Stimulated activated CD8-positive, alpha-beta memory T cell treated with anti-CD3 and anti-CD28 coated beads, Interleukin-2, amount 100 ng/mL, for 1 hour (primary cell): ENCODE measurements at places on chromosomes 2 and 18.

DNA sequence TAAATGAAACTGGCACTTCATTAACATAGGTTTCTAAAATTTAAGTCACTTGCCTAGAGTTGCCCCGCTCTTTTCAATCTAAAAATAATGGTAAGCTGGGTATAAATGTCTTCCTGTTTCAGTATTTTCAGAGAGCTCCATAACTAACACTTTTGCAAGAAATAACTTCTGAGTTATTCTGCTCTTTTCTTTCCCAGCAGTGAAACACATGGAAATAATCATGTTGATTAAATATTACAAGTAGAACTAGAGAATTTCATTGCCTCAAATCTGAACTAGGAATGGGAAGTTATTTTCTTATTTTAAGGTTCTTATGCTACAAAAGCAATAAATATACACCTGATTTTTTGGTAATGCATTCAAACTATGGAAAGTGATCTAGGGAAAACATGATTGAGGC, 257.4 kb downstream of the IKZF2 start:
- no peak for DNase-seq

DNA sequence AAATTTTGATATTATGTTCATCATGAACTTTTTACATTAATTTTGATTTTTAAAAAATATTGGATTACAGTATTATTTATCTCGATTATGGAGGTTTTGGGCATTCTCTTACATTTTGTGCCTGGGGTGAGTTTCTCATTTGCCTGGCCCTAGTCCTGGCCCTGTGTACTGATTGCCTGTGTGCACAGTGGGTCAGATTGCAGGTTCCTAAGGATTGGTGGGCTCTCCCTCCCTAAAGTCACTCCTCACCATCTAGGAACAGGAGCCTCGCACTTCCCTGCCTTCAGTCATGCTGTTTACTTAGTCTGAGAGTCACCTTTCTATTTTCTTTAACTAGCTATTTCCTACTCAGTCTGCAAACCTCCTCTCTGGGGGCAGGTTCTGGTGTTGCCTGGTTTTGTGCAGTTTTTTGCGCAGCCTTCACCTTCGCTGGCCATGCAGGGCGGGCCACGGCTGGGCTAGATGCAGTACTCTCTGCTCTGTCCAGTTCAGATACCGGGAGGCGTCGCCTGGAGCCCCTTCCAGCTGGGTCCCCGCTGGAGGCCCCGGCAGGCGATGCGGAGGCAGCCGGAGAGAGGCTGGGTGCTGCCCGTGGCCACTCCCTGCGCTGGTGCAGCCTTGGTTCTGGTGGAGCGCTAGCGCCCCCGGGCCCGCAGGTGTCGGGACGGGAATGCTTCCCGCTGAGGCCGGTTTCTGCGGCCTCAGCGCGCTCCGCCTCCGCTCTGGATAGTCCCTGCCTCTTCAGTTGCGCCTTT, 23.3 kb upstream of the MC5R start:
- no peak for DNase-seq

DNA sequence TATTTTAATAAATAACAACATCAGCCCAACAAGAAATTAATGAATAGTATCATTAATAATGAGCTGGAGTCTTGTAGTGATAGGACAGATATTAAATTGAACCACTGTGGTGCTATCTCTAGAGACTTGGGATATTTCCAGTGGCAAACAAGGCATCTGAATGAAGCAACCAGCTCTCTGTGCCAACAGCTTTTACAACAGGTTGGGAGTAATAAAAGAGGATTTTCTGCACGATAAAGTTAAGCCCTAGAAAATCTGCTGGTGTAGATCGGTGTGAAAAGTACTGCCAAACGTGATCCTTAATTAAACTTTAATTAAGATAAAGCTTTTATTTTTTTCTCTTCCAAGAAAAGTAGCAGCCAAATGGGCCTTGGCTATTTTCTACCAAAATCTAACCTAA, 385.5 kb downstream of the NR4A2 start:
- DNase-seq, result no peak

GRCh38 chr2:26892922-26893524, 45.1 kb downstream of the DPYSL5 start:
- DNase-seq, result no peak

DNA sequence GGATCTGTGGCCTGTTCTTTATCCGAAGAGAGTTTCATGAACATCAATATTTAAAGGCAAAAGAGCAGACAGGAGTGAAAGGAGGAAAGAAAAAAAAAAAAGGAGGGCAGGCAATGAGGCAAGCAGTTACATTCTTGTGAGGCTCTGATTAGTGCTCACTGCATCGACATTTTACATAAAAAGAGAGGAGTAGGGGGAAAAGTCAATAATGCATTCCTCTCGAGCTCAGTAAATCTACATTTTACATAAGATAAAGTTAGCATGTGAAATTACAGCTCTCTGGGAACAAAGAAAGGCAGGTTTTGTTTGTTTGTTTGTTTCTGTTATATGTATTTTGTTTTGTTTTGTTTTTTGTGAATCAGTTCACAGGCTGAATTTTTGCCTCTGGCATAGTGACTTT, 187.1 kb upstream of the ARL4C start:
- DNase-seq, result no peak

DNA sequence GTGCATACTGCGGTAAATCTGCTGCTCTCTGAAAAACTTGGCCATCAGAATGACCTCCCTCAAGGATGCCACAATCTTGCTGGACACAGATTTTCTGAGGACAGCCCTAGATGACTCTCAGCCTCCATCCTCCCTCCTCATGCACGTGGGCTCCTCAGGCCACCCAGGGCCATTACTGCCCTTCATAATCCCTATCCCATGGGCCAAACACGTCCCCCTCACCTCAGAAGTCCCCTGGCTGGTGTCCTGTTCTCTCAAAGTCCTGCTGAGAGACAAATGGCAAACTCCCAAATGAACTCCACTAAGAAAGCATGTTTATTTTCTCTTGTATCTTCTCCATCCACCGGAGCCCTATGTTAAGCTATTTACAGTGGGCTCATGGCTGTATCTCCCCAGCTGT, 125.7 kb downstream of the MRO start:
- DNase-seq, result no peak

DNA sequence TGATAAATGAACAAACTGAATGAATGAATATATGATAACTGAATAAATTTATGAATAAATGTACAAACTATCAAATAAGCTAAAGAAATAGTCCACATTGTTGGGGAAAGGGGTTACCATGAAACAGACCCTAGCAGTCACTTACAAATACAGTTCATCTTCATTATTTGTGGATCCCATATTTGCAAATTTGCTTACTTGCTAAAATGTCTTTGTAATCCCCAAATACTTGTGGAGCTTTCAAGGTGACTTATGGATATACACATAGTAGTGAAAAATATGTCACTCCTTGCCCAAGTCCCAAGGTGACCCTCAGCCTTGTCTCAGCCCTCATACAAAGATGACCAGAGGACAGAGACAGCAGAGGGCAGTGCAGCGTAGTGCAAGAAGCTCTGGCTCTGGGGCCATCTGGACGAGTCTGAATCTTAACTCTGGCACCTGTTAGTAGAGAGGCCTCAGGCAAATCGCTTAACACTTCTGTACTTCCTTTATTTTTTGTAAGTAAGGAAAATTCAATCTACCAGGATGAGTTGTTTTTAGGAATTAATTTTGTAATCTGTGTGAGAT, 3.1 kb downstream of the PAIP2B start:
- DNase-seq, result no peak

DNA sequence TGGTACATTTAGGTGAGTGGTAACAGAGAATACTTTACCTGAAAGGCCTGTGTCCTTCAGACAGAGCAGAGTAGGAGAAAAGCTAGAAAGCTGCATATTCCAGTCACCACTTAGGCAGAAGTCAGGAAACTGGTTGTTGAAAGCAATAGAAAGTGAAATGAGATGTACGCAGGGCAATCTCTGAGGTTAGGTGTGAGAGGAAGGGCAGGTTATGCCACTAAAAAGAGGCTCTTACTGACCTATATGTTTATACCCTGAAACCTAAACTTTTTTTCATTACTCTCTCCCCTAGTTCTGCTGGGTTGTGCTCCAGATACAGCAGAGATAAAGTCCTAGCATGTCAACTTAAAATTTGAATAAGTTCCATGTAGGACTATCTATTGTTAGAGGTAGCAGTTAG, 93.5 kb downstream of the COX7A2L start:
- no peak for DNase-seq

DNA sequence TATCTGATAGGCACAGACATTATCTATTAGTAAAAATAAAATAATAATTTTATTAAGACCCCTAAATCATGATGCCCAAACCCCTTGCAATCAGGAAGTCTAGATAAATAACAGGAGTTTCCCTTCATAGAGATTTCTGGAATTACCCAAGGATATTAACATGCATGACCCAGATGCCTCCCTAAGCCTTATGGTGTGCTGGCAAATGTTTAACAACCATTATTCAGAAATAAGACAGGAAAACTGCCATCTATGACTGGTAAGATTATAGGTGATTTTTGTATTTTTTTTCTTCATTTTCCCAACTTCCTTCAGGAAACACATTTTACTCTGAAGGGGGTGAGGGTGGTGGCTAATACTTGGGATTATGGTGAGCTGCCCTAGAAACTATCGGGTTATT, 2.7 kb upstream of the PPP1CB start:
- DNase-seq, result no peak

- DNase-seq, result no peak
These were observed 125.8 kb upstream of the MYO3B start for GRCh38 chr2:170052151-170052550.

- no peak for DNase-seq
These were observed 486.4 kb upstream of the SPRED2 start for GRCh38 chr2:65918760-65919187.

GRCh38 chr2:175017618-175018414, 12.6 kb upstream of the CHN1 start:
- DNase-seq, result no peak

DNA sequence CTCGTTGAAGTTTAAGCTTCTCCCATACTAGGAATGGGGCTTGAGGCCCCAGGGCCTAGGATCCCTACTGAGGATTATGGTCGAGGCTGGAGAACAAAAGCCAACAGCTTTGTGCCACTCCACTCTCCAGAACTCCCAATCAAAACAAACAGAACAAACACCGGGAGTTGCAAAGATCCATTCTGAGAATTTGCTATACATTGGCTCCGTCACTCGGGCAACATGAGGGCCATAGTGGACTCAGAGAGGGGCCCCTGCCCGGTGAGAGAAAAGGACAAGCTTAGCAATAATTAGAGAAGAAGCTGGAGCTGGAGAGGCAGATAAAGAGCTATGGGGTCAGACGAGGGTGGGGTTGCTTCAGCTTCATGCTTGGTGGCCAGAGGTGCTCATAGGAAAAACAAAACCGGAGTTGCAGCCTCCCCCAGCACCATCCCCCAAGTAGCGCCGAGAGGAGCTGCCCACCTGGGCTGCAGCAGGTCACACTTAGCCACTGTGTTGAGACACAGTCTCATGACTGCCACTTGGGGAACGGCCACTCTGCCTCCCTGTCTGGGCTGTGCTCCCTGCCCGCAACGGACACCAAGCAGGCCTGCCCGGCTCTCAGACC, 142.3 kb upstream of the HAAO start:
- no peak for DNase-seq

DNA sequence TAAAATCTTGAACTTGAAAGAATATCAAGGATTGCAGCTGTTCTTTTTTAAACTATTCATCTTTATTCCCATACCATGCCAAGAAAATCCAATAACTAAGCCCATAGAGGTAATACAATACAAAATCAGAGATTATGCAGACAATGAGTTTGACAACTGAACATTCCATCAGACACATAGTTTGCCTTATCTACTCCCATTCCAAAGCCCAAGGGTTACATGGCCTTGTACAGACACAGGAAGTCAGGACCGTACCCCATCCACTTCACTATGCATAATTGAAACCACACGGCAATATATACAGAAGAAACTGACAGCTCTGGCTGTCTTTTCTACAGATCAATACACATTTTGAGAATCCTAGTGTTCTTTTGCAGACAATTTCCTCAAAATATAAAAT, 181.3 kb downstream of the TMX3 start:
- DNase-seq, result no peak

DNA sequence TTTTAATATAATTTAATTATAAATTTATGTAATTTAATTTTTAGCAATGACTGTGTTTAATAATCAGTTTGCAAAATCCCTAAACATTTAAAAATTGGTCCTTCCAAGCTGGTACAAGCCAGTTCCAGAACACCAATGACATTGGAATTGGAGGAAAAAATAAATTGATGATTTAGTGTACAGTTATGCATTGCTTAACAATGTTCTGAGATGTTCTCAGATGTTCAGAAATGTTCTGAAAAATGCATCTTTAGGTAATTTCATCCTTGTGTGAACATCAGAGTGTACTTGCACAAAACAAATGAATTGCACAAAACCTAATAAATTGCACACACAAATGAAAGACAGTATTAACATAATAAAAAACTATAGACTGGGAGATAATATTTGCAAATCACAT, 95.2 kb downstream of the TRIB2 start:
- no peak for DNase-seq

GRCh38 chr2:34825686-34826085, 1226.6 kb upstream of the FAM98A start:
- no peak for DNase-seq

DNA sequence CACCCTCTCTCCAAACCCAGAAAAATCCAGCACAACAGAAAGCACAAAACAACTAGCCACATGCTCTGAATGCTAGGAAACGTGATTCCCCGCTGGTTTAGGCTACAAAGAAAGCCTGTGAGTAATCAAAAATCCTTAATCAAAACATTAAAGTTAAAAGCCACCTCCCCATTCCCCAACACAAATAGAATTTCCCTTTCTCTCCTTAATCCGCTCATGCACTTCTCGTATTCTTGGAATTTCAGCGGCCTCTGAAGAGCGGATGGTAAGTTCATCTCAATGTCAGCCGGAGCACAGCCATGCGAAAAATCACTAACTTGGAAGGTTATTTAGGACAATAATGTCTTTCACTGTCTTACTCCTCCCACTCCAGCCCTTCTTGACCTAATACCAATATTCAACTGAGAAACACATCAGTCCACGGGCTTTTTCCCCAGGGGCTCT, 126.7 kb downstream of the OSBPL1A start:
- no peak for DNase-seq

- DNase-seq, result no peak
These were observed 80.0 kb downstream of the GPR39 start for GRCh38 chr2:132496555-132496954.
